T-helper 17 cell (primary cell): ENCODE measurements at places on chromosomes 11 and 22. TPM values are rescaled to one million over a fixed set of nuclear protein-coding genes. Genes with fewer than 3 reads are reported as not detected.

DNA sequence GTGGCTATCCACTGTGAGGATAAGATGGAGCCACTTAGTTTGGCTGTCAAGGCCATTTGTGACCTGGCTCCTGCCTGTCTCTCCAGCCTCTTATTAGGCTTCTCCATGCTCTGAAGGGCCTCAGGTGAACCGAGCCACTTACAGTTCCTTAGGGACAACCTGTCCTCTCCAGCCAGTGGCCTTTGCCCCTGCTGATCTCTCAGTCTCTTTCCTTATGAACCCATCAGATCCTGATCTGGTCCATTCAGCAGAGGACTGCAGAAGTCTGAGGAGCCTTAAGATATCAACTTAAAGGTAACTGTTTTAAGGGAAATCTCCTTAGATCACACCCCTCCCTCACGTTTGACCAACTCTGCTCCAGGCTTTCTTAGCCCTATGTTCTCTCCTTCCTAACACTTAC, 2.4 kb downstream of the DUSP18 start:
- no peak for DNase-seq

- no peak for DNase-seq
These were observed 36.6 kb downstream of the METTL15 start for GRCh38 chr11:28144808-28145207.

DNA sequence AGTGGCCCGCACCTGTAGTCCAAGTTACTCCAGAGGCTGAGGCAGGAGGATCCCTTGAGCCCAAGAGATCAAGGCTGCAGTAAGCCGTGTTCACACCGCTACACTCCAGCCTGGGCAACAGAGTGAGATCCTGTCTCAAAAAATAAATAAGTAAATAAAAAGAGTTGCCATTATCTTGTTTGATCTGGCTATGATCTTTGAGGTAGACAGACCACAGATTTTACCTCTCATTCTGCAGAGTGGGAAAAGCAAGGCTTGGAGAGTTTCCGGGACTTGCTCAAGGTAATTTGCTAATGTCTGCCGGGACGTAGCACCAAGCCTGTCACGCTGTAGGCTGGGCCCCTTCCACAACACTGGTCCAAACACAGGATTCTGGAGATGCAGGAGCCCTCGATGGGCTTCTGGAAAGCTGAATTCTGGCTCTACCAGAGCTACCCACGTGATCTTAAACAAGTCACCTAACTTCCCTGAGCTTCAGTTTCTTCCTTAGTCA, 6.8 kb downstream of the GRAP2 start:
- no peak for DNase-seq

- DNase-seq, result no peak
These were observed 200.9 kb downstream of the AASDHPPT start for GRCh38 chr11:106278391-106278790.

GRCh38 chr11:15806217-15806616, 550.1 kb downstream of the SOX6 start:
- DNase-seq, result no peak

DNA sequence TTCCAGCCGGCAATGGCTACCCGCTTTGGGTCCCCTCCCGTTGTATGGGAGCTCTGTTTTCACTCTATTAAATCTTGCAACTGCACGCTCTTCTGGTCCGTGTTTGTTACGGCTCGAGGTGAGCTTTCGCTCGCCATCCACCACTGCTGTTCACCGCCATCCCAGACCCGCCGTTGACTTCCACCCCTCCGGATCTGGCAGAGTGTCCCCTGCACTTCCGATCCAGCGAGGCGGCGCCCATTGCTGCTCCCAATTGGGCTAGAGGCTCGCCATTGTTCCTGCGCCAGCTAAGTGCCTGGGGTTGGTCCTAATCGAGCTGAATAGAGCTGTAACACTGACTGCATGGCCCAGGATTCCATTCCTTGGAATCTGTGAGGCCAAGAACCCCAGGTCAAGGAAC, 359.9 kb downstream of the CTTN start:
- DNase-seq, result no peak

DNA sequence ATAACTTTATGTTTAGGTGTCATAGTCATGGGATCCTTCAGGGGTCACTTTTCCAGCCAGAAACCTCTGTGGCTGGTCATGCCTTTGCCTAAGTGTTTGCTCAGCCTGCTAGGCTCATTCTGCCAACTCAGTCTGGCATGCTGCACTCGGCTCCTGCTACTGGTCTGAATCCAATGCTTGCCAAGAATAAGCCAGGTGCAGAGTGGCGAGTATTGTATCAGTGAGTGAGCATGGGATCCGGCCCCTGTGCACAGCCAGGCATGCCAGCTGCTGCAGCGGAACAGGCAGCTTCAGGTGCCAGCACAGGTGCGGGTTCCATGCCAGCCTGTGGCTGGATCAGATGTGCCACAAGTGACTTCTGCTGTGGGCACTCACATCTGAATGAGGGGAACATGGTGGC, 1269.3 kb upstream of the CNTN5 start:
- DNase-seq, result no peak

DNA sequence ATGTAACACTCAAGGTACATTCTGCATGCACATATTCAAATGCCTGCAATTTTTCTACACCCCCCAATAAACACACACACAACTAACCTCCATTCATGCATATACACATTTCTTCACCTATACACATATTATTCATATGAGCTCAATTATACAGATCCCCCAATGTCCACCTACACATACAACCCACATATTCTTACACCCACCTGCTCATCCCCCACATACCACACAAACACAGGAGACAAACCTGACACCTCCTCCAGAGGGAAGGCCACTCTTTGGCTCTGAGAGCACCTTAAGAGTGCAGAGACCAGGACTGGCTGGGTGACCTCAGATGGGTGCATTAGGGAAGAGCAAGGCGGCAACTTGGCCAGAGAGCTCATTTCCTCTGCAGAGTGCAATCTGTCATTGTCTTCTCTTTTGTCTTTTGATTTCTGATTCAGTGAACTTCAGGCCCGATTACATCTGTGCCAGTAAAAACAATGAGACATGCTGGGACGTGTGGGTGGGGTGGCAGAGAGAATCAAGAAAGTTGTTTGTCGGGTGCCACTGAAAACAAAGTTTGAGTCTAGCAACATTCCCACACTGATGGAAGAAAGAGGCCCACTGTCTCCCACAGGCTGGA, 208.4 kb downstream of the NXPE2 start:
- no peak for DNase-seq

DNA sequence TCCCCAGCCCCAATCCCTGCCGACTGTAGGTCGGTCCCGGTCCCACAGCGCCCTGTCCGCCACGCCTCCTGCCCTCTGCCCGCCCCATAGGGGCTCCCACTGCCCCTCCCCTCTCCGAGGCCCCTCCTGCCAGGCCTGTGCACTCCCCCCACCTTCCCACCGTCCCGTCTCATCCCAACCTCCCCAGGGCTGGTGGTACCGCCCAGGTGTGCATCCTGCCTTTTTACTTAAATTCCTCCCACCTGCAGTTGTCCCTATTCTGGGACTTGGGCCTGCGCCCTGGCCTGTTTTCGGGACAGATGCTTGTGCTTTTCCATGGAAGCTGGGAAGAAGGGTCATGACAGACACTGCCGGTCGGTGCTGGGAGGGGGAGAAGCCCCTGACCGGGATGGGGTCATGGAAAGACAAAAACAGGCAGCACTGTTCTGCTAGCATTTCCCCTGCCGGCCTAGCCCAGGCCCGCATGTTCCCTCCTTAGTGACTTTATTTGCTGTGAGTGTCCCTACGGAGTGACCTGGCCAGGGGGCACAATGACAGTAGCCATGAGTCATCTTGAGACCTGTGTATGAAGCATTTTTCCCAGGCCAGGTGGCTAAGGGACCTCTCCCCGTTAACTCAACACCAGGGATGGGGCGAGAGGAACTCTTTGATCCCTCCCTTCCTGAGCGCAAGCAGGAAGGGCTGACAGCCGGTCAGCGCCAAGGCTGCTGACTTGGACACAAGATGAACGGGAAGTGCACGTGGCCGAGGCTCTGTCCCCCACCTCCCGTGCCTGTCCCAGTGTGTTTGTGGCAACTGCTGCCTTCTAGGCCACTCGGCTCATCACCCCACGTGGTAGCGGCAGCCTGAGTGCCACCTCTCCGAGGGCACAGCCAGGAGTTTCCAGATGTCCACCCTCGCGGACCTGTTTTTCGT, 7.1 kb downstream of the TBX1 start:
- DNase-seq, result no peak

CCDC116 gene
- total RNA-seq, result 0.13 TPM

ELMOD1 gene
- not detected for total RNA-seq

FOLR1 gene
- total RNA-seq, result not detected

SPTBN2 gene
- 0.23 TPM for total RNA-seq

RIC3 gene
- total RNA-seq, result 52.9 TPM

UBQLN3 gene
- total RNA-seq, result 0.20 TPM
